ENCODE measurements at places on chromosomes 1 and 21.

GRCh38 chr21:44337941-44338895, 972 bp downstream of the CFAP410 start:
- peak; percentile 63 for DNase-seq

- DNase-seq, result no peak
These were observed 14.6 kb downstream of the TMEM201 start for GRCh38 chr1:9603307-9603706.

DNA sequence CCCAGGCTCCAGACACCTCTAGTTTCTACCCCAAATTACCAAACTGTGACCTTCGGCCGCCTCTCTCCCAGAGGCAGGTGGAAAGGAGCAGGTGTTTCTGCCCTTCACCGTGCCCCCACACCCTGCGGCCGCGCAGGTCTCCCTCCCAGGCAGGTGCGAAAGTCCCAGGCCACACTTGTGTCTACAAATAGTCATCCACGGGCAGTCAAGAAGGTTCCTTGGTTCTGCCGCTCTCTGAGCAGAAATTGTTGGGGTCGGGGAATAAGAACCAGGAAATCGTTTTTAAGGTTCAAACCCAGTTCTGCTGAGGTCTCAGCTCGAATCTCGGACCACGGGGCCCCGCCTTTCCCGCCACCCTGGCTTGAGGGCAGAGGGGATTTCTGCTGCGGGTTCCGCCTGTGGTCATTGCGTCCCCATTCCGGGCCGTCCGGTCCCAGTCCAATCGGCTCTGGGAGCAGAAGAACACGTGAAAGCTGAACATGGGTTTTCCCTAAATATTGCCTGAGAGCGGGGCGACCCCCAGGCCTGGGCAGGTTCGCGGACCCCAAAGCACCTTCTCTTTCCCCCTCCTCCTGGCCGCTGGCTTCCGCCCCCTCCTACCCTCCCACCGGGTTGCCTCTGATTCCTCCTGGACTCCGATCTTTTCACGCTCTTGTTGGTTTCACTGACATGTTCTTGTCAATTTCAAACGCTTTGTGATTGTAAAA, 1.2 kb upstream of the ATF3 start:
- DNase-seq, result peak; percentile 32

GRCh38 chr1:202049129-202049528, 38.7 kb downstream of the ELF3 start:
- DNase-seq, result no peak

DNA sequence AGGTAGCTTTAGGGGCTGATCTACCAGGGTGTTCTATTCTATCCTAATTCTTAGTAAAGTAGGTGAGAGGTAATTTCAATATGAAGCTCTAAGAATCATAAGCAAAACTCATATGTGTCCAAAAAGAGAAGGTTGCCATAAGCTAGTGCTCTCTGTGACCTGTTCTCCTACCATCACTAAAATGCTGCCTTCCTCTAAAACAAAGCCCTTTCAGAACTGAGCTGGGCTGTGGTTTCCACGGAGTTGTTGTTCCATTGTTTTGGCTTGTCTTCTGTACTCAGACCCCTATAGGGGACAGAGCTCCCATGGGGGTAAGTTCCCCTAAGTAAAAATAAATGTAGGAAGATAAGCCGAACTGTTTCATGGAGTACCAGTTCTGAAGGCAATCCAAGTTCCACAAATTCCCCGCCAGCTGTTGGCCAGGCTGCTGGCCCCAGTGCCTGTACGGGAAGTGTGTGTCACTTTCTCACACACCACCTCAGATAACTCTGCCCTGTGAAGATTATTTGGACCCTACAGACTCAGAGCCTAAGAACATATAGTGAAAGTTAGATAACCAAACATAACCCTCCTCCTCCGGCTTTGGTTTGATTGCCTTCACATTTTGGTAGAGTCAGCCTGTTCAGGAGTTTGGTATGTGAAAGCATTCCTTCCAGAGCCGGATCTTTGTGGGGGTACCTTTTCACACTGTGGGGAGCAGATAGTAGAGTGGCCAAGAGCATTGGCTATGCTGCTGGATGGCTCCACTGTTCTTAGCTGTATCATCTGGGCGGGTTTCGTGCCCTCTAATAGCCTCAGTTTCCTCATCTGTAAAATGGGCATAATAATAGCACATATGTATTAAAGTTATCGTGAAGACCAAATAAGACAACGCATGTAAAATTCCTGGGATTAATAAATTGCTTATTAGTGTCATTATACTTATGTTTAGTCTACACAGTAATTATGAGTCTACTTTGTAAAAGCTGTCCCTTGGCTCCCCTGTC, 10.8 kb downstream of the DPT start:
- no peak for DNase-seq

DNA sequence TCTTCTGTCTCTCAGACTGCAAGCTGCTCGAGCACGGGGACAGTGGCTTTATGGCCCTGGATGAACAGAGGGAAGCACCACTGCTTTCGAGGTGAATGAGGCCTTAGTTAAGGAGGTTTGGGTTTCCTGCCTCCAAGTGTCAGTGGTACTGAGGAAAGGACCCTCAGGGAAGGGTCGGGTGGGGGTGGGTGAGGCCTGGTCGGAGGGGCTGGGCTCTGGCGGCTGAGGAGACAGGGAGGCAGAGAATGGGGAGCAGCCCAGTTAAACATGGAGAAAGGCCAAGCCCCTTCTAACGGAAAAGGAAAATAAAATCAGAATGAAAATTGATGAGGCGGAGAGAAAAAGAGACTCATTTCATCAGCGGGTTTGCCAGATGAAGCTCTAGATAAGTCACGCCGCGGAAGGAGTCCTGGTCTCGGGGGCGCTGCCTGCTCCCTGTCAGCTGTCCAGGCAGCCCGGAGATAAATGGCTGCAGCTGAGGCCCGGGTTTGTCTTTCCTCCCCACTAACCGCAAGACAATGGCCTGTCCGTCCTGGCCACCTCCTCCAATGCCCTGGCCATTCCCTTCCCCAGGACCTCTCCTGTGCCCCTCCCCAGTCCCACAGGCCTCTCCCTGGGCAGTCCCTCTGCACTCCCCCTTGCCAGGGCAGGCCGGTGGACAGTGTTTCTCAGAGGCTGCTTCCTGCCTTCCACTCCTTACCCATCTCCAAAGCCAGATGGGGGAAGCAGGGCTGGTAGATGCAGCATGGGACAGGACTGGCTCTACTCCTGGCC, 55.2 kb downstream of the LRRN2 start:
- DNase-seq, result no peak

DNA sequence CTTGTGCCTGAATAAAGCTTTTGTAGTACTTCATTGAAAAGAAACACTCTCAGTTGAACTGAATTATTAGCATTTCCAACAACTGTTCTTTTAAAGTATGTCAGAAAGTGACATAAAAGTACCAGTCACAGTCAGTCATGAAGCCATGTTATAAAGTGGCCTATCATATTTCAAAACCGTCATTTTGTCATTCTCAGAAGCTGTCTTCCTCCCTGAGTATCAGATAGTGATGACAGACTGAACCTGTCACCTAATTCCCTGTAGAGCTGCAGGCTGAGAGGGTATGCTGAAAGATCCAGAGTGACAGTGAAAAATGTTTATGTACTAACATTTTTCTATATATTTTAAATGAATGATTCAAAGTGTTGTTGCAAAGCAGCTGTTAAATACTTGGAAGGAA, 1121.7 kb upstream of the PRMT6 start:
- DNase-seq, result no peak

- no peak for DNase-seq
These were observed 7.2 kb downstream of the GORAB start for GRCh38 chr1:170539154-170539553.

DNA sequence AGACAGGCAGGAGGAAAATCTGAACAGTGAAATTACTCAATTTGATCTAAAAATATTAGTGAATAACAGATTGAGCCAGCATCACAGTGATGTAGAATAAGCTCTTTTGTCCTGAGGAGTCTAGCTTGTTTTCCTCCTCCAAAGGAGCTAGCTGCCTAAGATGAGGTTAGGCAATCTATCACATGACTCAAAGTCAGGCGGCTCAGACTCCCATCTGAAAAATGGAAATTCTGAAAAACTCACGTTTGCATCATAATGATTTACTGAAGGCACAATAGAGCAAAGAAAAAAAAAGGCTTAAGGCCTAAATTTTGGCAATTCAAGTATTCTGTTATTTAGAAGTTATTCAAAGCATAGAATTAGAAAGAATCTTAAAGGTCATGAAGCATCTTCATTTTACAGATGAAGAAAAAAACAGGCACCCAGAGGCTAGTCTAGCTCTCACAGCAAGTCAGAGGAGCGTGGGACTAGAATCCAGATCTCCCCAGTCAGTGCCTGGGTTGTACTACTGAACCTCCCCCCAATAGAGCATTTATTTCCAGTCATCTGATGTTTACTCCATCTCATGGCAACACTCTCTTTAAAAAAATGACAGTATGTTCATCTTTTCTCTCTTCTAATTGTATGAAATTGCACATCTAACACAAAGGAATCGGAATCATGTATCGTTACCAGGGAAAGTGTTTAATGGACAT, 62.5 kb upstream of the ATF3 start:
- no peak for DNase-seq

GRCh38 chr1:17949511-17949910, 158.1 kb upstream of the IGSF21 start:
- no peak for DNase-seq

- no peak for DNase-seq
These were observed 5.1 kb downstream of the TMEM167B start for GRCh38 chr1:109095631-109096030.

DNA sequence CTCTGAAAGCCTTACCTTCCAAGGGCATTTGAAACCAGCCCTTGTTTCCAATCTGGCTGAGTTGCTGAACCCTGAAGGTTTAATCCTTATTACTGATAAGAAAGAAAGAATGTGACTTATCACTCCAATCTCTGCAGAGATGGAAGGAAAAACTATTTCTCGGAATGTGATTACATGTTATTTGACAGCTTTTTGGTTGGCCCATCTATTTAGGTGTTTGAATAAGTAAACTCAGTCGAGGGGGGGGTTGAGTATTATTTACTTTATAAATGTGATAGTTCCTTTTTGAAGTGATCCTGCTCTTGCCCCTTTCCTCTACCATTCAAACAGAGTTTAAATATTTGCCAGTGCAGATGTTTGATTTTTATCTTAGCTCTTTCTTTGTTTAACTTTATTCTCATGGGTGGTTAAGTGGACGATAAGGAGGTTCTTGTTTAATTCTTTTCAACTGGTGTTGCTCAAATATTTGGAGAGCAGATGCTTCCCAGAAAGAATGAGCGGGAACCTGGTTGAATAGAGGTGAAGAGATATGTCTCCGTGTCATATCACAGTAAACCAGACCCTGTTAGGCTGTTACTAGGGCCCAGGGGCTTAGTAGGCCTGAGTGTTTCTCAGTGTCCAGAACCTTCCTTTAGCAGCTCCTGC, 126.1 kb downstream of the CACHD1 start:
- DNase-seq, result no peak

DNA sequence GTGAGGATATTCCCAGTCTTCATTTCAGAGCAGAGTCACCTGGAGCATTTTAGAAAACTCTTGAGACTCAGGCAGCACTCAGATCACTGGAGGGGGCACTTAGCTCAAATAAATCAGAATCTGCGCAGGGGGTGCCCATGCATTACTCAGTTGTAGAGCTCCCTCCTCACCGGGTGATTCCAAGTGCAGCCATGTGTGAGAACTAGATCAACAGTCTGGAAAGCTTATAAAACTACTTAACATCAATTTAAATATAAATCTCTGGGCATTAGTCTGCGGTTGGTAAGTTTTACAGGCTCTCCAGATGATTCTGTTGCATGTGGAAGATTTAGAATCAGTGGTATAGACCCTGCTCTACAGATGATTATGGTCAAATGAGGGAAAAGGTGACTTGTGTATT, 128.6 kb downstream of the ST6GALNAC3 start:
- no peak for DNase-seq

DNA sequence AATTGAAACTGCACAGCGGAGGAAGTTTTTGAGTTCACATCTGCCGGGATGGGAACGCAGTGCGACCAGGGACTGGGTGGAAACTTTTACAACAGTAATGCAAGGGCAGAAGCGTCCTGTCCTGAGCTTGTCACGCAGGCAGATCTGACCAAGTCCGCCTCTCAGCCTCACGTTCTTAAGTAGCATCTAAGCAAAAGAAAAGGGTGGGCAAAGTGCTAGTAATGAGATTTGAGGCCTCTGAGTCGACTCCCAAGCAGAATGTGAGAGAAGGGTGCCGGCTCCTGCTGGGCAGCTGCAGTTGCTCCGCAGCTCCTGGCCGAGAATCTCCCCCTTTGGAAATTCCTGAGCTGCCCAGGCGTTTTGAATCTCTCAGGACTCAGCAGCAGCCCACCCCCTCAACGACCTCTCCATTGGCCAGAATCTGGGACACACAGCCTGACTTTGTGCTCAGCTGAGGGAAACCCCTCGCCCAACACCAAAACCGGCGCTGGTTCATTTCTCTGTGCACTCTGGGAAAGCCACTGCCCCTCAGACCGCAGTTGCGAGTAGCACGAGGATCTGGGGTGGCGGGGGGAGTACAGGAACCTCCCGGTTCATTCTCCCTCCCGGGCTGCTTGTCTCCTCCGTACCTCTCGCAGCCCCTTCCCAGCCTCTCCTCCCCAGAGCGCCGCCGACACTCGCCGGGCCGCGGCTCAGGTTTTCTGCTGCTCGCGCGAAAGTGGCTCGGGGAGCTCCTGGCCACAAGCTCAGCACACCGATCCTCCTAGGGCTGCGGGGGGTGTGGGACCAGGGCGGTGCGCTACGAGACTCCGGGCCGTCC, 913 bp upstream of the S1PR1 start:
- DNase-seq, result peak; percentile 32

GRCh38 chr1:207007352-207008033, 25.1 kb downstream of the C1orf116 start:
- no peak for DNase-seq

GRCh38 chr1:51488372-51489050, 30.6 kb downstream of the EPS15 start:
- DNase-seq, result no peak

GRCh38 chr1:246708166-246708565, 16.0 kb upstream of the SCCPDH start:
- DNase-seq, result no peak

Data from hindlimb muscle (tissue), 1 donor.